ENCODE measurements at places on chromosomes 16 and 17.

- DNase-seq: no peak
These were observed 221.1 kb upstream of the XYLT1 start for GRCh38 chr16:17691899-17692176.

- no peak for DNase-seq
These were observed 55.7 kb downstream of the PLD6 start for GRCh38 chr17:17150448-17150800.

DNA sequence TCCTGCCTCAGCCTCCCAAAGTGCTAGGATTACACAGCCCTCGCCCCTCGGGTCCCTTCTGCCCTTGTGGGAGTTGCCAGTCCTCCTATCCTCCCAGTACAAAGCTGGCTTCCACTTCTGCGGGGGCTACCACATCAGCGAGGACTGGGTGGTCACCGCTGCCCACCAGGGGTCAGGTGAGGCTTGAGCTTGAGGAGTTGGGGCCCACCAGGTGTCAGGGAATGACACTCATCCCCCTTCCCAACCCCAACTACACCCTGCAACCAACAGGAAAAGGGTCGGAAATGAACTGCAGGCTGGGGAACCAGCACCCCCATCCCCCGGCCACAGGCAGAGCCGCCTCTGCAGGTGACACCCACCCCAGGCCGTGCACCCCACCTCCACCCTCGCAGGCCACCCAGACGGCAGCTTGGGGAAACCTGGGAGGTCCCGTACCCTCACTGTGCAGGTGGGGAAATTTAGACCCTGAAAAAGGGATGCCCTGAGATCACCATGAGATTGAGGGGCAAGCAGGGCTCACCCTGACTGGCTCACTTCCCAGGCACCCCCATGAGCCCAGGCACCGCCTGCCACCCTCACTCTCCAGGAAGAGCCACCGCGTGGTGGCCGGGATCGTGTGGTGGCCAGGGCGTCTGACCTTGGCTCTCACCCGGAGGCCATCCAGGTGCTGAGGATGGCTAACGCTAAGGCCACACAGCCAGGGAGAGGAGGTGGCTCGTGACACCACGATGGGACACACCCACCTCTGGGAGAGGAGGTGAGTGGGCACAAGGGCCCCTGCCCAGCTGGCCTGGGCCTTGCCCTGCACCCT lies 8.0 kb downstream of the CTRB1 start:
- DNase-seq: no peak

- no peak for DNase-seq
These were observed 6.7 kb downstream of the CLEC19A start for GRCh38 chr16:19292186-19292585.

DNA sequence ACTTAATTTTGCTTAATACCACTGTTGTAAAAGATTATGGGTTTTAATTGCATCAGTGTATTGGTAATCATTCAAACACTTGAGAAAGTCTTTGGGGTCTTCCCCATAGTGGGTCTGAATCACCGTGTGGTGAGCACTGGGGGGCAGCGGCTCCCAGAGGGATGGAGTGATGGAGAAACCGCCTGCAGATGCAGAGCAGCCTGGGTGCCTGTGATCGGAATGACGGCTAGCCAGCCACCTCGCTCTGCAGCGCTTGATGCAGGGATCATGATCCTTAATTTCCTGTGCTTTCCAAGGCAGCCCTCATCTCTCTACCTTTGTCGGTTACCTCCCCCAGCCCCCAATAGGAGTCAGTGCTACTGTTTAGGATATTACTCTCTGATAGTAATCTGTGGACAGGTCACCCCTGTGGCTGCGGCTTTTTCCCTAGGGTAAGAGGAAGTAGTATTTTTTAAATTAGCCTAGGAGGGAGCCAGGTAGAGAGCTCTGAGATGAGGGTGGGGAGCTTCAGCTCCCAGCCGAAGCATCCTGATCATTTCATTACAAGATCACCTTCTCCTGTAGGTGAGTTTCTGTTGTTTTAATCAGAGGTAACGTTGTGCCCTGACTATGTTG lies 135.6 kb downstream of the MSI2 start:
- no peak for DNase-seq

GRCh38 chr16:11538880-11539279 lies 47.8 kb downstream of the LITAF start:
- DNase-seq: no peak

DNA sequence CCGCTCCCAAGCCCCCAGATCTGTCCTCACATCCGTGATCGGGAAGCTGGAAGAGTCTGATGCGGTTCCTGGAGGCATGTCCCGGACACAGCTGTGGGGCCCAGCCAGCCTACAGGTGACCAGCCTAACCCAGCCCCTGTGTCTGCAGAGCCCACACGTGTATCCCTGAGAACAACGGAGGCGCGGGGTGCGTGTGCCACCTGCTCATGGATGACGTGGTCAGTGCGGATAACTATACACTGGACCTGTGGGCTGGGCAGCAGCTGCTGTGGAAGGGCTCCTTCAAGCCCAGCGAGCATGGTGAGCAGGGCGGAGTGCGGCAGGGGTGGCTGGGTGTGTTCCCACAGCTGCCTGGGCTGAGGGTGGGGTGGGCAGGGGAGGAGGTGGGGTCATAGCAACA lies 30.9 kb downstream of the IL4R start:
- no peak for DNase-seq

- DNase-seq: no peak
These were observed 14.4 kb downstream of the ELAC2 start for GRCh38 chr17:13003454-13003851.

- DNase-seq: no peak
These were observed 137.4 kb downstream of the TMEM114 start for GRCh38 chr16:8452941-8453340.

DNA sequence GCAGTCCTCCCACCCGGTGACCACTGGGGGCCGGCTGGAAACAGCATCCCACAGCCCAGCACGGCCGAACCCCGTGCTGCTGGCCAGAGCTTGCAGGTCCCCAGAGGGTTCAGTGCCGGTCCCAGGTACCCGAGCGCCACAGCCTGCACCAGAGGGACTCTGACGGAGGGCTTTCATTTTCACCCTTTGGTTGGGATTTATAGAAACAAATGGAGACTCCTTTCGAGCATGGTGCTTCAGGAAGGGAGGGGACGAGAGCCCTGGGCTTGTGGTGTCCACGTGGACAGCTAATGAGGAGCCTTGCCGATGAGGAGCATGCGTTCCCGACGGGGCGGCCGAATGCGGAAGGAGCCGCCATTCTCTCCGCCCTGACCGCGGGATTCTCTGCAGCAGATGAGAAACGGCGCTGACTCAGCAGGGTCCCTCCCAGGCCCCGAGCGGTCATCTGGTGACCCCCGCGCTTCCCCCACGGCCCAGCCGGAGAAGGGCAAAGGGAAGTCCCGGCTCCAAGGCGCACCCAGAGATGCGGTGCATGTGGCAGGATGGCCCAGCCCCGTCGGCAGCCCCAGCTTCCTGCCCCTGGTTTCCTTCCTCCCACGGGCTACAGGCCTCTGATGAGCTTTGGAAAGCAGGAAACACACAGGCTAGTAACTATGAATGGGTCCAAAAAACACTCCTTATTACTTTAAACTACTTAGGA lies 9.8 kb downstream of the SLC38A10 start:
- peak; percentile 62 for DNase-seq

DNA sequence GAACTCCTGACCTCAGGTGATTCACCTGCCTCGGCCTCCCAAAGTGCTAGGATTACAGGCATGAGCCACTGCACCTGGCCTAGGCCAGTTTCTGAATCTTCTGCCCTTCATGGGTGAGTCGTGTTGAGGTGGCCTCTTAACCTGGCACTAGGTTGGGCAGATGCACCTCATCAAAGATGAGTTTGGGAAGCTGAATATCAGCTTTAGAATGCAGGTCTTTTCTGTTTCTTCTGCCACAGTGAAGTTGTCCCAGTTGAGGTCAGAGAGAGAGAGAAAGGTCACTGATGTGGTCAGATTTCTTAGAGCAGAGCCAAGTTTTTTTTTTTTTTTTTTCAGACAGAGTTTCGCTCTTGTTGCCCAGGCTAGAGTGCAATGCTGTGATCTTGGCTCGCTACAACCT lies 111.3 kb upstream of the WSCD1 start:
- DNase-seq: no peak

DNA sequence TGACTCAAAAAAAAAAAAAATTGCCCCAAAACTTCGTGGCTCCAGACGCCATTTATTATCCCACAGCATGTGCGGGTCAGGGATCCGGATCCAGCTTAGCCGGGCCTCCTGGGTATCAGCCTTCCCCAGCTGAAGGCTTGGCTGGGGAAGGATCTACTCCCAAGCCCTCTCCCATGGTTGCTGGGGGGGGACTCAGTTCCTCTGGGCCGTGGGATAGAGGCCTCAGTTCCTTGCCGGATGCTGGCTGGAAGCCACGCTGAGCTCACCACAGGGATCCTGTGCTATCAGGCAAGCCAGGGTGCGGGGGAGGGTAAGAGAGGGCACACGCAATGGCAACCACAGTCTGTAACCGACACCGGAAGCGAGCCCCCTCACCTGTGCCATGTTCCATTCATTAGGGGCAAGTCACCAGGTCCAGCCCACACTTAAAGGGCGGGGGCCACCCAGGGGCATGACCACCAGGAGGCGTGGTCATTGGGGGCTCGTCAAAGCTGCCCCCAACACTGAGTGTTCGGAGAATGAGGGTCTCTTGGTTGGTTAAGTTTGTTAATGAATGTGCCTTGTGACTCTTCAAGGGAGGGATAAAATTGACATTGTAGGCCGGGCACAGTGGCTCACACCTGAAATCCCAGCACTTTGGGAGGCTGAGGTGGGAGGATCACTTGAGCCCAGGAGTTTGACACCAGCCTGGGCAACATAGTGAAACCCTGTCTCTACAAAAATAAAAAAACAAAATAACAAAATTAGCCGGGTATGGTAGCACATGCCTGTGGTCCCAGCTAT lies 210.0 kb upstream of the GSE1 start:
- no peak for DNase-seq

DNA sequence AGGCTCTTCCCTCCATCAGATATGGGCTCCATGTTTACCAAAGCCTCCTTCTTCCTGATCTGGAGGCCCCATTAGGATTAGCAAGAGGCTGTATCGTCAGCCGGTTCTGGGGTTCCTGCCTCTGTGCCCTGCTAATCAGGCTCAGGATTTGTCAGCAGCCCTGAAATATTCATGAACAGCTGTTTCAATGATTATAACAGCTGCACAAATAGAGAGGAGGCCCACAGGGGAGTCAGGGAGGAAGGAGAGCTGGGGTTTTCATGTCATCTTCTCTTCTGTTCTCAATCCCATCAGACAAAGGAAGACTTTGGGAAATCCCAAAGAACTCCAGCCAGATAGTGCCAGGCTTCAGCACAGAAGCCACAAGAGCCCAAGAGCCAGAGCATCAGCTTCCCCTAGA lies 72.3 kb upstream of the MMP2 start:
- no peak for DNase-seq

GRCh38 chr16:12546918-12547607 lies 256.6 kb downstream of the CPPED1 start:
- DNase-seq: no peak

GRCh38 chr16:86771506-86772460 lies 193.4 kb downstream of the FOXL1 start:
- DNase-seq: no peak

GRCh38 chr16:67235816-67236562 lies 9.1 kb downstream of the TMEM208 start:
- DNase-seq: no peak

- no peak for DNase-seq
These were observed 4.1 kb upstream of the MRPL58 start for GRCh38 chr17:75008373-75008772.

DNA sequence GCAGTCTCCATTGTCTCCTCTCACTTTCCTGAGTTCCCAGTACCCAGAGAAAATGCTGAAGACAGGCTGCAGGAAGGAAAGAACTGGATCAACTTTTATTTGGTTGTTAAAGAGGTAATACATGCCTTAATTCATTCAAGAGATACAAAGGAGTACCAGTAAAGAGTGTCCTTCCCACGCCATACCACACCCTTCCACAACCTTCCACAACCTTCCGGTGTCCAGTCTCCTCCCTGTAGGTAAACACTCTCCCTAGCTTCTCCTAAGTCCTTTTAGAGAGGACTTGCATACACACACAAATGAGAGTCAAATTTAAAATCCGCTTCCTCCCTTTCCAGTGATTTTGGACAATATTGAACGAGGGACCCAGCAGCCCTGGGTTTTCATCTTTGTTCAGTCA lies 2.8 kb upstream of the CA7 start:
- no peak for DNase-seq

Data from left colon (tissue), 2 donors.